ENCODE measurements at places on chromosomes 3 and 15.

- peak; percentile 15 for DNase-seq
Measured at GRCh38 chr3:10194328-10195071, 29.8 kb downstream of the IRAK2 start.

DNA sequence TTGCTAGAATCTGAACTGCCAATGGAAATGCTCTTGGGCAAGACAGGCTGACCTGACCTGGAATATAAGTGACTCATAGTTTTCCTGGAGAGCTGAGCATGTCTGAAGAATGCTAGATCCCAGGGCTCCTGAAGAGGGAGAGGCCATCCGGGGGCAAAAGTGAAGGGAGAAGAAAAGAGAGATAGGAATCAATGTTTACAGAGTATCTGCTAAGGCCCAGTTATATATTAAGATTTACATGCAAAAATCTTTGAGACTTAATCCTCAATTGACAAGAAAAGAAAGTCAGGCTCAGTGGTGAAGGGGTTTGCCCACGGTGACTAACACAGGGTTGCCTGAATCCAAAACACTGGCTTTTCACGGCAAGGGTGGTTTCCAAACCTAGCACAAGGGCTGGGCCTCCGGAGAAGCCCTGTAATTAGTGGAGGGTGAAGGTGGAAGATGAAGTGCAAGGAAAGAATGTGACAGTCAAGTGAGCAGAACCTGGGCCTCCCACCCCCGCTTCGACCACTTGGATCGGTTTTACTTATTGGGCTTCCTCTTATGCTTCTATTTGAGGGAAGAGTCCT is 91.7 kb upstream of the FGF12 start:
- peak; percentile 89 for DNase-seq

DNA sequence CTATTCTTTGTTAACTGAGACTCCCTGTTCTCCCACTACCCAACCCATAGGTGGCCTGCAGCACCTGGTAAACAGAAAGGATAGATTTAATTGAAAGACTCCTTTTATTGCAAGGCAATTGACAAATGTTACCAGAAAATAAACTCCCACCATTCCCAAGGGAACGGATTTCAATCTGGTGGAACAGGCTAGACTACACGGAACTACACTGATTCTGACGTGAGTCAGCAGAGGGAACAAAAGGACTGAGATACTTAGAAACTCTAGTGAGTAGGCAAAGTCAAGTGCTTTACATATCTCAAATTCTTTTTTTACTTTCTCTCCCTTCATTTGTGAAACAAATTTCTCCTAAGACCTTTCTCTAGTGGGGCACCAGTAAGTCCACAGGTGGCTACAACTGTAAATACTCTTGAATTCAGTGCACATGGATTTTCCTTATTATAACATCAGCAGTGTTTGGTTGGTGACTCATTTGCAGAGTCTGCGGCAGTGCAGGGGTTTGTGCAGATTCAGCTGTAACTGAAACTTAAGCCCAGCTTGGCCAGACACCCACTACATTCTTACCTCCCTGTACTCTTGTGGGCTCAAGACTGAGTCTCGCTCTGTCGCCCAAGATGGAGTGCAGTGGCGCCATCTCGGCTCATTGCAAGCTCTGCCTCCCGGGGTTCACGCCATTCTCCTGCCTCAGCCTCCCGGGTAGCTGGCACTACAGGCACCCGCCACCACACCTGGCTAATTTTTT is 34.3 kb upstream of the PLSCR2 start:
- DNase-seq: peak; percentile 86

DNA sequence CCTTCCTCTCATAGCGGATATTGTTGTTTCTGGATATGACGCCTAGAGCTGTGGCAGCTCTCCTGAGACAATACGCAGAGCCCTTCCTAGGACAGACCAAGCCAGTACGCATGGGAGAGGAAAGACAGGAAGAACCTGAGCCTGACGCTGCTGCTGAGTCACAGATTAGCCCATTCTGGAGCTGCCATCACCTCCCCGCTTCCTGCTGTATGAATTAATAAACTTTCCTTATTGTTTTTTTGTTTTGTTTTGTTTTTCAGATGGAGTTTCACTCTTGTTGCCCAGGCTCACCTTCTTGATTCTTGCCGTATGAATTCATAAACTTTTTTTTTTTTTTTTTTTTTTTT is 67.0 kb downstream of the PPCDC start:
- no peak for DNase-seq

GRCh38 chr3:183815563-183815940 is 9.8 kb downstream of the MAP6D1 start:
- no peak for DNase-seq
